Left cardiac atrium (tissue), 4 donors: ENCODE measurements at places on chromosomes 6 and 20. TPM values are rescaled to one million over a fixed set of nuclear protein-coding genes. Genes with fewer than 3 reads are reported as not detected.

COL9A1 gene
- total RNA-seq: 0.29 TPM

DNA sequence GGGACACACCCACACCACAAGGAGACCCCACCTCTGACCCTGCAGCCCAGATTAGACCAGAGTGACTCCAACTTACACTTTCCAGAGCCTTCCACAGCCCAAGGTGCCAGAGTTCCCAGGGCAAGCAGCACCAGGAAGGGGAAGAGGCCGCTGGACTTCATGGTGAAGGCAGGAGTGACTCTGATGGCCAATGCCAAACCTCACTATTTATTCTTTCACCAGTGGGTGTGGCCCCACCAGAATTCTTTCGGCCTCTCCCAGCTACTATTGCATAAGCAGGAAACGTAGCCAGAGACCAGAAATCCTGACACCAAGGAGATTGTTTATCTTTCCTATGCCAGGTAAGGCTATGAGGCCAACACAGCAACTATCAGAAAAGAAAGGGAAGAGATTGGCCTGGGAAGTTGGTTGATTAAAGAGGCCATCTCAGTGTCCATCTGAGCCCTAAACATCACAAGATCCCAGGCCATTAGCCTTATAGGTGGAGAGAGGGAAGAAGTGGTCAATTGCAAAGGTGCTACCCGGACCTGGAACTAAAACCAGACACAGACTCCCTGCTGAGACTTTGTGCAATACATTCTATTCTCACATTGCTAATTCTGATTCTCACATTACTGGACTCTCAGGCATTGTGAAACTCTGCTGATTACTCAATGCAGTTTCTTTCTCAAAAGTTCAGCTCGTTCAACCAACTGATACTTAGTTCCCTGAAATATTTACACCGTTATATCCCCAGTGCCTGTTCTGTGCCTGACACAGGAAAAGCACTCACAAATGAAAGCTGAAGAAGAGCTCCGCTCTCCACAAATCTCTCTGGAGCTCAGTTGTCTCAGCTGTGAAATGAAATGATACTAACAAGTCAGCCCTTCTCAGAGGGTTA lies at the start of gene SLPI:
Gene SLPI, minus strand, starts transcription at position 182 of the 880 bp plus-strand sequence. Its CDS starts 21 bp downstream, at position 161.
- peak; percentile 36 for DNase-seq

DNA sequence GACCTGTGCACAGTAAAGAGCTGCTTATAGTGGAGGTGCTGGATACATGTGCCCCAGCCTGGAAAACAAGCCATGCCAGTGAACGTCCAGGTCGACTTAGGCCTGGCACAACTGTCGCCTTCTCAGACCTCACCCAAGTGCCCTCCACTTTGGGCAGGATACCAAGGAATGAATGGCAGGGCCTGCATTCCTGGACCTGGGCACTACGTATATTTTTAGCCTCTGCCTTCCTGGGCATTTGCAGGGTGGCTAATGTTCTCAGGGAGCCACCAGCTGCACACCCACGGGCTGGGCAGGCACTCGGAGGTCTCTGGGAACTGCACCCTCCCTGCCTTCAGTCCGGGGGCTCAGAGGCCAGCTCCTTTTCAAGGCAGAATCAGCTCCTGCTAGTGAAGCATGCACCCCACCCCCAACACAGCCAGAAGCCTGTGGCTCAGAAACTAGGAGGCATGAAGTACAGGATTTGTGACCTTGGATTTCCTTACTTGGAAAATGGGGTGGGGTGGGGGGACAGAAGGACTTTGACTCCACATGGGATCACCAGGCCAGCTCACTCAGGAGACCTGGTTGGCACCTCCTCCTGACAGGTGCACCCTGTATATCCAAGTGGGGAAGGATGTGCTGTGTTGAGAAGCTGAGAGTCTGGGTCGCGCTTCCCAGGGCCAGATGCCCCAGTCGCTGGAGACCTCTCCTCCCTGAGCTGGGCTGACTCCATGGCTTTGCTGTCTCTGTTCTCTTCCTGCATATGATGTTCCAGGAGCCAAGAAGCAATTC lies 2.5 kb upstream of the LSM14B start:
- DNase-seq: no peak

DNA sequence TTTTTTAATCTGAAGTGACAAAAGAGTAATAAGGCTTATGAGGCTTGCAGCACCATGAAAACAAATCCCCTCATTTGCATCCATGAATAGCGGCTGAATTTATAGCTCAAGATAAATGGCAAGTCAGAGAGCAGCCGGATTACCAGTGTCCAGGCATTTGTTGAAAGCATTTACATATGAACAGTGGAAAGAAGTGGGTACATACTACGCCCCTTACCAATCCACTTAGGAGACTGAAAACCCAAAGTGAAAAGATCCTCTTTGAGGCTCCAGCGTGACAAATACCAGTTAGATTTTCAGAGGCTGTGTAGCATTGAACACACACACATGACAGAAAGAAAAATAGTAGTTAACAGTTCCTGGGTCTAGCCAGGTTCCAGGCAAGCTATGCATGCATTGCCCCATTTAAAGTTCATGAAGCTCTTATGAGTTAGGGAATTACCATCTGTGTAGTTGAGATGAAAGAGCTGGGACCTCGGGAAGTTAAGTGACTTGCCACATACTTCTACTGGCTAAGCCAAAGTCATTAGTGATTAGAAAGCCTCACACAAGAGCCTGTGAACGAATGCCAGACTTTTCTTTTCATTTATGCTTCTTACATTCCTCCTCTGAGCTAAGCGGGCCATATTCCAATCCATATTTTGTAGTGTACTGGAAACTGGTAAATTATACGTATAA lies 28.3 kb upstream of the NHSL1 start:
- DNase-seq: no peak

ARMH2 gene
- not detected for total RNA-seq

GRCh38 chr20:59223182-59223601 lies 59.6 kb downstream of the ZNF831 start:
- DNase-seq: no peak

GRCh38 chr20:19903168-19903811 lies 113.9 kb upstream of the NAA20 start:
- peak; percentile 38 for DNase-seq

- no peak for DNase-seq
These were observed 507.3 kb upstream of the CITED2 start for GRCh38 chr6:139881728-139882211.

NKAIN2 gene
- total RNA-seq: 2.7 TPM

GRCh38 chr6:88810701-88811100 lies 152.7 kb downstream of the RNGTT start:
- no peak for DNase-seq

- no peak for DNase-seq
These were observed 189.0 kb upstream of the SOX4 start for GRCh38 chr6:21404577-21404976.

DNA sequence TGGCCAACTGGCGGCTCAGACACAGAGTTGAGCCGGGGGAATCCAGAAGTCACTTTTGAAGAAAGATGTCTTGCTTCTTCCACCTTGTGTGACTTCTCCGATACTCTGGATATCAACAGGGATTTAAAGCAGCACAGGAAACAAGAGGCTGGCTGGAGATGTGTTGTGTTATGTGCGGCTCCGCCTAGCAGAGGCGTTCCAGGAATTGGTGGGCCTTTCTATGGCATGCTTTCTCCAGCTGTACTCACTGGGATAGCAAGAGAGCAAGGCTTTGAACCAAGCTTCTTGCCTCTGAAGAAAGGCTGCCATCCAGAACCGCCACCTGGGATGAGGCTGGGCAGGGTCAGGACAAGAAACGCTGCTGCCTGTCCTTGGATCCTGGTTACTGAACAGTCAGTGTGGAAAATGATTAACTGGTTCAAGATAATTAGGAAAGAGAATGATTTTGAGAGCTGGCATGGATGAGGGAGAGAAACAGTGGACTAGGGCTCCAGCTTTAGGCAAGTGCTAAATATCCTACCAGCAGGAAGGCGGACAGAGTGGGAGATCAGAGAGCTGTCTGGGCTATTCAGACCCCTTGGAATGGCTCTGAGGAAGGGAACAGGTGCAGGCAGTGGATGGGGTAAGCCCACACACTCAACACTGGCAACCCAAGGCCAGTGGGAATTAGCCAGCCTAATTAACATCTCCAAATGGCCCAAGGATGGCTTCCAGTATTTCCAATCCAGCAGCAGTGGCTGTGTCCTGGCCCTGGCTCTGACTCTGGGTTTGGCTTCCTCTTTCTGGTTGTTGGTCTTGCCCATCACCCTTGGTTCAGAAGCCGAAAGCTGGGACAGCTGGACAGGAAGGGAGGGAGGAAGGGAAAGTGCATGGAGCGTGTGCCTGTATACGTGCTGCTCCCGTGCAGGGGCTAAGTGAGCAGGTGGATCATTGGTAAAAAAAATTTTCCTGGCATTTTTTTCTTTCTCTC lies 31.9 kb downstream of the INSM1 start:
- no peak for DNase-seq

- no peak for DNase-seq
These were observed 190.9 kb downstream of the SASH1 start for GRCh38 chr6:148533309-148534107.

DNA sequence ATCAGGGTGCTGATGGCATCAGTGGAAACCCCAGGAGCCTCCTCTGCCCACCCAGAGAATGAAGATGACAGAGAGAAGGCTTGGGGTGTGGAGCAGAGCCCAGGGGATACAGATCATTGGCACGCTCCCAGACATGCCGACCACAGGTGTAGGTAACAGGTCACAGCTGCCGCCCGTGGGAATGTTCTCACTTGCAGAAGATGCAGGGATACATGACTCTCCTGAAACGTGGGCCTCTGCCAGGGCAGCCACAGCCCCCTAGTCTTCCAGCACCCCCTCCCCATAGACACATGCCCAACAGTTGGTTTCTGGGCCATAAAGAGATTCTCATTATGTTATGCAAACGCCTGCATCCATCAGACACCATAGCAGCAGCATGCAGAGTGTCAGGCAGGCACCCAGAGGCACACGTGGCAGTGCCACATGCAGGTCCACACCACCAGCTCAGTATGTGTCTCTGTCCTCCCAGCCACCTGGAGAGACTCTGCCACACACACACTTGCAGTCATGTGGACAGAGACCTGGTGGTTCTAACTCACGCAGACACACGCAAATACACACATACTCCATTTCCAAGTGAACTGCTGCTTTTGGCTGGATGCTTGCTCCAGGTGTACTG lies 45.5 kb downstream of the LRFN2 start:
- no peak for DNase-seq

DNA sequence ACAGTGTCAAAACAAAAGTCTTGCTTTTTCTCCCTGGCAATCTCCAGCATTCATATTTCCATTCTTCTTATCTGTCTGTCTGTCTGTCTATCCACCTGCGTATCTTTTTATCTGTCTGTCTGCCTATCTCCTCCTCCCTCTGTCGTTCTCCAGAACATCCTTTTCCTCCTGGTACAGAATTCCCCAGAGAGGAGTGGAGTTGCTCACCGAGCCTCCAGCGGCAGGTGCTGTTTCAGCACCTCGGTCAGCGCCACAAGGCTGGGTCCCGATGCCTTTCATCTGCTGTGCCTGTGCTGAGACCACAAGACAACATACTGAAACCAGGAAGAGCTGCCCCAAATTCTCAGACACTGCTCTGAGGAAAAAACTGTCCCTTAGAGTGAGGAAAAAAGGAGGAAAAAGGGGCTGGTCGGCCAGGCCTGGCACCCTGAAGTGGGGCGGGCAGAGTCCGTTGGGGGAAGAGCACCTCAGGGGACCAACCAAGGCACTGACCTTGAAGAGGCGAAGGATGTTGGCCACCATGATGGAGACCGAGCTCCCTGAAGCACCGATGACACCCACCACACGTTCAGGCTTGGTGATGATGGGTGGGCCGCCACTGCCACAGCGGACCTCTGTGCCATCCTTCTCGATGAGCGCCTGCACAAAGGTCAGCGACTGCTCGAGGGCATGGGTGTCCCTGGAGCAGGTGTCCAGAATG lies 13.3 kb downstream of the GRM4 start:
- no peak for DNase-seq

GRCh38 chr6:125512621-125513020 lies 210.9 kb upstream of the HDDC2 start:
- no peak for DNase-seq

DNA sequence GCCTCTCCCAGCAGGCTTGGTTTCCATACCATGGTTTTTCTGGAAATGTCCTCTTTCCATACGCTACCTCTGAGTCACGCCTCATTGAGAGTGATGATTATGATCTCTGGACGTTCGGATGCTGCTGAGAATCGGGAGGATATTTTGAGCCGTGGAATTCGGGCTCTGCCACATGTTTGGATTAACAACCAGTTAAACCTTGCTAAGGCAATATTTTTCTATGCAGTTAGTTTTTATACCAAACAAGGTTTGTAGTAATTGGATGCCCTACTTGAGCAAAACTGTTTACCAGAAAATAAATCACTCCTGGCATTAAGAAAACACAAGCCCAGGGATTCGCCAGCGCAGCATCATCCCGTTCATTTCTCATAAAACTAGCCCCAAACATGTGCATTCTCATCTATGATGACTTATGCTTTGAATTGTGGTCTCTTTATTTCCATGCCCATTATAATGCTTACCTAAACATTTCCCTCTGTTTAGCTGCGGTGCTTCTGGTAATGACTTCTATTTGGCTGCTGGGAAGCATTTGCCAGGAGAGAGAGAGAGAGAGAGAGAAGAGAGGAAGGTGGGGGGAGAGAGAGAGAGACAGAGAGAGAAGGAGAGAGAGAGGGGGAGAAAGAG lies 198.9 kb downstream of the CLIC5 start:
- no peak for DNase-seq

GRCh38 chr6:15673666-15674065 lies 10.8 kb upstream of the DTNBP1 start:
- DNase-seq: no peak

DNA sequence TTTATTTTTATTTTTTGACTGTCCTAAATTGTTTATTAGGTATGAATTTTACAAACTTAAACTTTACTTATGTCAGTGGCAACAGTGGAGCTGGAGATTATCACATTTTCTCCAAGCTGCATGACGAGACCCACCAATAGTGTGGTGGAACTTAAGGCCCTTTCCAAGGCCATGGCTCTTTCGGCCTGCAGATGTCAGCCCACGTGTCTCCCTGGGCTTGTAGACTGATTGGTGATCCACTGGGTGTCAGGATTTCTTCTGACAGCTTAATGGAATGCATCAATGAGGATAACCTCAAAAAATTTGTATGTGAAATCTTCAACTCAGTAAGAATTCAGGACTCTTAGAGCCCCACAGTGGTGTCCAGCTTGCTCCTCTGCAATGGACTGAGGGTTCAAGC lies 32.3 kb upstream of the OVOL2 start:
- DNase-seq: no peak

DNA sequence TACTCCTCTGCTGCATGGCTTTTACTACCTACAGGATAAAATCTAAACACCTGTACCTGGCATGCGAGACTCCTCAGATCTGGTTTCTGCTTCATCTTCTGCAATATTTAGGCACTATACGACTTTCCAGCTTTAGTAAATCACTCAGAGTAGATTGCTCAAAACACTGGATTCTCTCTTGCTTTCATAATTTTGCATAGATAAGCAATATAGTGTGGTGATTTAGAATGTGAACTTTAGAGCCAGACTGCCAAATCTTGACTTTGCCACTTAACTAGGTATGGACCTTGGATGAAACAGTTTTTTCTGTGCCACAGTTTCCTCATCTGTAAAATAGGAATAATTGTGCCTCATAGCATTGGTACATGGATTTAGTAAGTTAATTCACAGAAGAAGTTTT lies 28.9 kb downstream of the CEP57L1 start:
- no peak for DNase-seq

- DNase-seq: no peak
These were observed 612.5 kb upstream of the HS3ST5 start for GRCh38 chr6:114955363-114955762.

- DNase-seq: no peak
These were observed 14.2 kb downstream of the CEP162 start for GRCh38 chr6:84213217-84213616.
